ENCODE measurements at places on chromosomes 7 and 10.

- DNase-seq = no peak
Observed at GRCh38 chr10:58921421-58921855, 255.0 kb upstream of the PHYHIPL start.

DNA sequence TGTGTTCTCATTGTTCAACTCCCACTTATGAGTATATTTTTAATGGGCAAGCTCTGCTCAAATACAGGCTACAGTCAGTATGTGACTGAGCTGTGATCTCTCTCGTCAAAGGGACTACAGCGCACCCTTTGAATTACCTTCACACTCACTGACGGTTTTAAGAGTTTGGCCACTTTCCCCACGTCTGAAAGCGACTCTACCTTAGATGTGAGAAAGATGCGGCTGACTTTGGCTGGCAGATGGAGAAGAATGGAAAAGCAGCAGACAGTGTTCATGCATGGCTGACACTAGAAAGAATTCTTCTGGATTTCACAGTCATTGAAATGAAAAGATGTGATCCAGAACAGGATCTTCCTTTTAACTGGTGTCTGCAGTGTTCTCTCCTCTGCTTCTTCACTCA, 2.0 kb upstream of the ATRNL1 start:
- no peak for DNase-seq

DNA sequence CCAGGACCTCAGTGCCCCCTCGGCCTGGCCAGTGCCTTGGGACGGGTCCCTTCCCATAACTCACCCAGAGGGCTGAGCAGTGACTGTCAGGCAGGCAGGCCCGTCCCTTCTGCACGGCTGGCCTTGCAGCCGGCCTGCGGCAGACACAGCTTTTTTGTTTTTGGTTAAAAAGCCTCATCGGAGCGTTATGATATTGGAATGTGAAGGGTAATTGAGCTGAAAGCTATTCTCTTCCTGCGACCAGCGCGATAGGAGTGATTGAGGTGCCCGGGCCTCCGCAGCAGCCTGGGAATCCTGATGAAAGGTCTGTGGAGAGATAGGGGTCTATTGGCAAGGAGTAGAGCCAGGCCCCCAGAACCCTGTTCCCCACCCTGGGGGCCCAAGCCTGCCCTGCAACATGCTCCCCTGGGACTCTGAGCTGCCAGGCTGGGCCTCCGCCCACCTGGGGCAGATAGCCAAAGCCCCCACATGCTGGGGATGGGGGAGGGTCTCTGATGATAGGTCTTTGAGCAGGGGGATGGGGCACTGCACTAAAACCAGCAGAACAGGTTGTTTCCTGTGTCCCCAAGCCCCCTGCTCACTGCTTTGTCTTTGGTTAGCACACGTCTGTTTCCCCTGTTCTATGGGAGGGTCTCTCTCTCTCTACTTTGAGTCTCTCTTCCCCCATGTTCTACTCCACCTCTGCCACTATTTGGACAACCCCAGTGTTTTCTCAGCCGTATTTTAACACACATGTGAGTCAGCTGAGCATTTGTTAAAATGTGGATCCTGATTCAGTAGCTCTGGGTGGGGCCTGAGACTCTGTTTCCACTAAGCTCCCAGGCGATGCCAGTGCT, 131.9 kb downstream of the CDH23 start:
- DNase-seq = no peak

GRCh38 chr10:21895932-21896331, 107.6 kb downstream of the DNAJC1 start:
- DNase-seq = no peak

- no peak for DNase-seq
Observed at GRCh38 chr10:34962866-34963265, 127.3 kb downstream of the CUL2 start.

DNA sequence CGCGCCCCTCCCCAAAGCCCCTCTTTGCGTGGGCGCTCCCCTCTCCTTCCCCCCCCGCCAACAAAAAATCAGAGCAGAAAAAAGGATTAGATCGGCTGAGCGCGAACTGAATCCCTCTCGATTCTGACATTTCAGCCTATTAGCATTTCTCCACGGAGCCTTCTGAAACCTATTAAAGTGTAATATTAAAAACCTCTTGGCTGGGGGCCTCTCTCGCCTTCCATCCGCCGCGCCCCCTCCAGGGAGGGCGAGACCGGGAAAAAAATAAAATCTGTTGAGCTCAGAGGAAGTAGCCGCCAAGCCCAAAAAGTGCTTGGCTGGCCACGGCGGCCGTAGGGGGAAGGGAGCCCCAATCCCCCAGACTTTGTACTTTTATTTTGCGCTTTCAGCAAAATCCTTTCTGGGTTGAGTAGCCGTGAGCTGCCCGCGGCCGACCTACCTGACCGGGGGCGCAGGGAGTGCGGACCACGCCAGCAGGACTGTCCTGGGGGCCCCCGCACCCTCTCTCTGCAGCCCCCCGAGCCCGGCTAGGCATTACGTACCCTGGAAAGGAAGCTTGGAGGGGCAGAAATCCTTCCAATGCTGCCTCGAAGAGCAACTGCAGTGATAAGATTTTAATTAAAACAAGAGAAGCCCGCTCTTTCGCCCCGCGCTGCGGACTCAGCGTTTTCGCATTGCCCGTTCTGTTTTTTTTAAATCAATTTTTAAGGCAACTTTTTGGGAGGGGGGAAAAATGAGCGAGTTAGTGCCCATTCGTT, 1.3 kb upstream of the TNRC18 start:
- no peak for DNase-seq

GRCh38 chr7:155815332-155816191, 3.3 kb upstream of the SHH start:
- peak; percentile 65 for DNase-seq

DNA sequence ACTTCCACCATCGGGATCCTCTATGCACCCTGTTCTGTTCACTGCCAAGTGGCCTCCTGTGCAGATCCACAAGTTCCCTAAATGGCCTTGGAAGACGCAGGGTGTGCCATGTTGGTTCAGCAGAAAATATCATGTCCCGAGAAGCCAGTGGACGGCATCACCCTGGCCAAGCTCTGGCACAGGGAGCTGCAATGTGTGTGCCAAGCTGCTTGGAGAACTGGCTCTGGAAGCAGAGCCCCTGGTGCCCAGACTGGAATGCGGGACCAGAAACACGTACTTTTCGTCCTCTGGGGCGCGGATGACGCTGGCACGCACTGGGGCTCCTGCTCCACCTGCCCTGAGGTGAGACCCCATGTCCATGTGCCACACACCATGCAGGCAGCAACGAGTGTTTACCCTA, 124.7 kb upstream of the CARD11 start:
- DNase-seq = no peak

DNA sequence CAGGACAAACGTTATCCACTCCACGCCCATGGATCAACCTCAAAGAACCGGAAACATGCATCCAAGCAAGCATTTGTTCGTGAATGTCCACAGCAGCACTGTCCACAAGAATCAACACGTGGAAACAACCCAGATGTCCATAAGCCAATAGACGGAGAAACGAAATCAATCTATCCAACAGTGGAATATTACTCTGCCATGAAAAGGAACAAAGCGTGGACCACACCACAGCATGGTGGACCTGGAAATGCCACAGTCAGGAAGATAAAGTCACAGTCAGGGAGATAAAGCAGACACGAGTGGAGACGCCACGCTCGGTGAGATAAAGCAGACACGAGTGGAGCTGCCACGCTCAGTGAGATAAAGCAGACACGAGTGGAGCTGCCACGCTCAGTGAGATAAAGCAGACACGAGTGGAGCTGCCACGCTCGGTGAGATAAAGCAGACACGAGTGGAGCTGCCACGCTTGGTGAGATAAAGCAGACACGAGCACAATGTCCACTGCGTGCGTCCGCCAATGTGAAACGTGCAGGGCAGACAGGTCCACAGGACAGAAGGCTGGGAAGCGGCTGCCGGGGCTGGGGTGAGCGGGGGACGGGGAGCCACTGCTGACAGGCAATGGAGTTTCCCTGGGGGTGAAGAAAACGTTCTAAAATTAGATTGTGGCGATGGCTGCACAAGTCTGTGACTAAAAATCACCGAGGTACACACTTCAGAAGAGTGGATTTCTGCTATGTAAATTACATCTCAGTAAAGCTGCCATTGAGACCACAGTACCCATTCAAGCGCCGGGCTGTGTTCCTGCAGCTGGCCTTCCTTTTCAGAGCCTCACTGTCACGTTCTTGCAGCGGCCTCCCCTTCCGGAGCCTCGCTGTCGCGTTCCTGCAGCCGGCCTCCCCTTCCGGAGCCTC, 10.6 kb downstream of the GPER1 start:
- no peak for DNase-seq

DNA sequence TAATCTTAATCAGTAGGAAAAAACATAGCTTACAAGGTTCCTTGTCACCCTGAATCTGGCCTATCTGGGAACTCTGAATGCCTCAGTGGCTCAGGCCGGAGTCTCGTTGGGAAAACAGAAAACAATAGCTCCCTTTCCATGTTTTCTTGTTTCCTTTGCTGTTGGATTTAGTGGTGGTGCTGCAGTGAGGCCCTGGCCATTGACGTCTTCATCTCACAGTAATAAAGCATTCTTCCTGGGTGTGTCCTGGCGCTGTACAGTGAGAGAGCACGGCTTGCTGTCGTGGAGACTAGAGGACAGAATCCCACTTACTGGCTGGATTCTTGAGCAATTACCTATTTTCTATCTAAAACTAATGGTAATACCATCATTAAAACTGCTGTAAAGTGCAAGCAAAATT, 1.3 kb upstream of the SPOCK2 start:
- DNase-seq = no peak

GRCh38 chr7:38171623-38172391, 6.2 kb upstream of the STARD3NL start:
- DNase-seq = peak; percentile 35

DNA sequence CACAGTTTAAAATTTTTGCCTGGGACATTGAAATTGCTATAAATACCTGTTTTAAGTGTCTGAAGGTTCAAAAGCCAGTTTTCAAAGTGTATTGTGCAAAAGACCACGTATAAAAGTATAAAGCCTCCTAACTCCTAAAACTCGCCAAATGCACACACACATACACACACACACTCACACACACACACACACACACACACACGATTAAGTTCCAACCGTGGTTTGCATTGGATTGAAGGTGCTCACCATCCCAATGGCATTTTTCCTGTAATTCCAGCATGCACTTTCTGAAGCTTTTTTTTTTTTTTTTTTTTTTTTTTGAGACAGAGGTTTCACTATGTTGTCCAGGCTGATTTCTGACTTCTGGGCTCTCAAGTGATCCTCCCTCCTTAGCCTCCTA, 2.8 kb upstream of the RGS10 start:
- DNase-seq = no peak

DNA sequence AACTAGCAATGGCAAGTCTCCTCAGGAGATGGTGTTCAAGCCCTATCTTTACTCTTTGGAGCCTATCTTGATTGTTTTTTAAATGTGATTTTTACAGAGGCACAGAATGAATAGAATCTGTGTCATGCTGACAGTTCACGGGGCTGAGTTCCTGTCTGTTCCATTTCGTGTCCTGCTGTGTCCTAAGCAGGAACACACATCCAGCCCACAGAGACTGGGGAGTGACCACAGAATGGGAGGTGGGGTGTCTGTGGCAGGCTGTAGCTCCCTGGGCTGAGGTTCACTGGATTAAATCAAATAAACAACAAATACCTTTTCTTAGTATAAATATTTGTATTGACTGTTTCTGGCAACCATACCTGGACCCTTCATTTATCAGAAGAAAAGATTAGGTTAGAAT, 73.4 kb upstream of the CARD11 start:
- DNase-seq = no peak

- DNase-seq = no peak
Observed at GRCh38 chr7:13848681-13849131, 140.8 kb downstream of the ETV1 start.

DNA sequence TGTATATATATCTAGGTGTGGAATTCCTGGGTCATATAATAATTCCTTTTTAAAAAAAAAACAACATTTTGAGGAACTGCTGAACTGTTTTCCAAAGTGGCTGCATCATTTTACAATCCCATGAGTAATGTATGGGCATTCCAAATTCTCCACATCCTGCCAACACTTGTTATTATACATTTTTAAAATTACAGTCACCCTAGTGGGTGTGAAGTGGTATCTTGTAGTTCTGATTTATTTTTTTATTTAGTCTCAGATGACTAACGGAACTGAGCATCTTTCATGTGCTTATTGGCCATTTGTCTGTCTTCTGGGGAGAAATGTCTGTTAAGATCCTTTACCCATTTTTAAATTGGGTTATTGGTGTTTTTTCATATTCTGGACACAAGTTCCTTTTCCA, 12.0 kb upstream of the KLHL7 start:
- DNase-seq = no peak

- no peak for DNase-seq
Observed at GRCh38 chr10:88289342-88289741, 293.8 kb downstream of the RNLS start.

DNA sequence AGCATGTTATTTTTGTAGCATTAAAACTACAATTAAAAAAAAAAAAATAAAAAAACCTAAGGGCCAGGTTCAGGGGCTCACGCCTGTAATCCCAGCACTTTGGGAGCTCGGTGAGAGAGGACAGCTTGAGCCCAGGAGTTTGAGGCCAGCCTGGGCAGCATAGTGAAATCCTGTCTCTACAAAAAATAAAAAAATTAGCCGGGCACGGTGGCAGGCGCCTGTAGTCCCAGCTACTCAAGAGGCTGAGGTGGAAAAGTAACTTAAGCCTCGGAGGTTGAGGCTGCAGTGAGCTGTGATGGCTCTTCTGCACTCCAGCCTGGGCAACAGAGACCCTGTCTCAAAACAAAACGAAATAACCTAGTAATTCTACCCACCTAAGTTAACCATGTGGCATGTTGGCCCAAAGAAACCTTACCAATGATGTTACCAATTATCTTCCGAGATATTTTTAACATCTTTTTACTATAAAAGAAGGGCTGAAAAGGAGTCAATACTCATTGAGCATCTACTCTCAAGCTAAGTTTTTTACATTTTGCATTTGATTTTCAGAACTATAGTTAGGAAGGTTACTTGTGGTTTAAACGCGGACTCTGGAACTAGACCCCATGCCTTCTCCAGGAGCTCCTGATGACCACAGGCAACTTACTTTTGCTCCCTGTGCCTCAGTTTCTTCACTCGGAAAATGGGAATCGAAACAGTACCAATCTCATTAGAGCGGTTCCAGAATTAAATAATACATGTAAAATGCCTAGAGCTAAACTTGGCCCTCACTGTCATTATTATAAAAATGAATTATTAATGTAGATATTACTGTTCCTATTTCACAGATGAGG, 1.4 kb downstream of the ITGB1 start:
- DNase-seq = no peak

DNA sequence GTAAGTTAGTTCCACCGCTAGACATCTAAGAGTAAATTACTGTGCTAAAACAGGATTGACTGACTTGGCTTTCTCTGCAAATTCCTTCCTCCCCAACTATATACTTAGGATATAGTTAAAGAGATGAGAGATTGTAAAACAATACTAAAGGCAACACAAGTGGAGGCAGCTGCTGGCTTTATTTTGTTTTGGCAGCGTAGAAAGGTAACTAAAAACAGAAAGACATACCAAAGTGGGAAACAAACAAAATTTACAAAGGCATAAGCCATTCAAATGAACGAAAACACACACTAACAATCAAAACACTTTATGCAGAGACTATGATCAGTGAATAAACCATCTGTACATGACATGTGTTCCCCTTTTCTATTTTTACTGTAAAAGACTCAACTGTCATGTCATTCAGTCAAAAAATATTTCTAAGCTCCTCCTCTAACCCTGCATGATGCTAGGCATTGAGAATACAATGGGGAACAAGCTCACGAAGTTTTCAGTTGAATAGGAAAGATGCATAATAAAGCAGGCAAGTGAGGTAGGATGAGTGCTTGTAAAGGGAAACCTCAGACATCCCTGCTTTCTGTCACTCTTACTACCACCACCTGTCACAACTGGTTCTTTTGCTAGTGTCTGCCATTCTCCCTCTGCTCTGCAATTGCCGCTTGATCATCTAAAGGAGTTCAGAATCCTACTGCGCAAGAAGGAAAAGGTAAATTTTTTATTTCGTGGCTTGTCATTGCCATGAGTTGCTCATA, 64.2 kb upstream of the COL1A2 start:
- DNase-seq = no peak

All from stimulated activated naive B cell treated with anti-CD40 and anti-IgM and Interleukin-4, amounts not matched to agents 10 μg/mL and 1 μg/mL and 100 μg/mL, for 72 hours (primary cell).